ENCODE measurements at places on chromosomes 6 and 20. TPM values are rescaled to one million over a fixed set of nuclear protein-coding genes. Genes with fewer than 3 reads are reported as not detected.

DNA sequence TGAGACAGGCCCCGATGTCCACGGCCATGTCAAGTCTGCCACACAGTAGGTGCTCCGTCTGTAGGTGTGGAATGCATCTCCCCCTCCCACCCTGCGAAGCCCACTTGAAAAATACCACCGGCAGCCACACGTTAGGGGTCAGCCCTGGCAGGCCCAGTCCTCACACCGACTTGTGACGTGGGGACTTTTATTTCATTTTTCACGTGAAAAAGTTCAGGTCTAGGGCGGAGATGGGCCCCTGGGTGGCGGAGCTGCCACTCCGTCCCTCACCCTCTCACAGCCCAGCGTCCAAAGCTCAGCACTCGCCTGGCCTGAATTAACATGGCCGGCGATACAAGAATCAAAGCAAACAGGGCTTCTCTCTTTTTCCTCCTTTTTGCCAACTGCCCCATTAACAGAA is 3.8 kb upstream of the TUBB1 start:
- DNase-seq, result no peak
- H3K4me1 ChIP-seq, result peaks cover 2% of the 10 kb centered on the region
- H3K27me3 ChIP-seq, result no peaks in the 10 kb centered on the region
- no peaks in the 10 kb centered on the region for H3K36me3 ChIP-seq

GRCh38 chr20:36866164-36866563 is 9.8 kb upstream of the TLDC2 start:
- no peak for DNase-seq
- H3K4me3 ChIP-seq, result no peak overlapping the region
- no peaks in the 10 kb centered on the region for H3K27me3 ChIP-seq
- peaks cover 8% of the 10 kb centered on the region for H3K4me1 ChIP-seq

DNA sequence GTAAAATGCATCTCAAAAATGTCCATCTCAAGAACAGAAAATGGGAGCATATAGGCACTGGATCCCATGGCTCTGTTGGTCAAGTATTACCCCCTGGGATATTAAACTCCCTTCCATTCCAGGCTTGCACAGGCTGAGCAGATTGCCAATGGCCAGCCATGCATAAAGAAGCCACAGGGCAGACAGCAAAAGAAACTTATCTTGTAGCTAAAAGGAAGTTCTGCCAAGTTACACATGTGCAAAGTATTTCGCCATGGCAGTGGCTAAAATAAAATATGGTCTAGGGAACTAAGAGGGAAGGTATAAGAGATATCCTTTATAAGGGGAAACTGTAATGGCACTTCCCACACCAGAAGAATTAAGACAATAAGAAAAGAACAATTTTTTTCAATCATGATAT is 415.6 kb upstream of the BTBD3 start:
- DNase-seq, result no peak
- no peaks in the 10 kb centered on the region for H3K36me3 ChIP-seq
- H3K4me1 ChIP-seq, result no peaks in the 10 kb centered on the region
- no peaks in the 10 kb centered on the region for H3K27me3 ChIP-seq
- H3K4me3 ChIP-seq, result no peak overlapping the region

GRCh38 chr6:137764464-137764863 is 102.6 kb upstream of the TNFAIP3 start:
- no peak overlapping the region for H3K27ac ChIP-seq
- H3K36me3 ChIP-seq, result no peaks in the 10 kb centered on the region
- no peaks in the 10 kb centered on the region for H3K27me3 ChIP-seq

GRCh38 chr20:33653900-33654596 is 8.1 kb upstream of the C20orf144 start:
- no peak overlapping the region for H3K27ac ChIP-seq
- DNase-seq, result no peak
- H3K36me3 ChIP-seq, result peaks cover 12% of the 10 kb centered on the region
- H3K4me1 ChIP-seq, result no peaks in the 10 kb centered on the region

DNA sequence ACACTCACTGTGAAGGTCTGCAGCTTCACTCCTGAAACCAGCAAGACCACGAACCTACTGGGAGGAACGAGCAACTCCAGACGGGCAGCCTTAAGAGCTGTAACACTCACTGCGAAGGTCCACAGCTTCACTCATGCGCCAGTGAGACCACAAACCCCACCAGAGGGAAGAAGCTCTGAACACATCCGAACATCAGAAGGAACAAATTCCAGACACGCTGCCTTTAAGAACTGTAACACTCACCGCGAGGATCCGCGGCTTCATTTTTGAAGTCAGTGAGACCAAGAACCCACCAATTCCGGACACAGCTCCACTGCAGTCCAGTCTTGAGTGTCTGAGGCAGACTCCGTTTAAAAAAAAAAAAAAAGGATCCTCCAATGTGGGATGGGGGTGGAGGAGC is 60.4 kb upstream of the ERVFRD-1 start:
- H3K36me3 ChIP-seq, result no peaks in the 10 kb centered on the region
- H3K4me3 ChIP-seq, result no peak overlapping the region
- H3K27me3 ChIP-seq, result no peaks in the 10 kb centered on the region
- peaks cover 4% of the 10 kb centered on the region for H3K4me1 ChIP-seq

DNA sequence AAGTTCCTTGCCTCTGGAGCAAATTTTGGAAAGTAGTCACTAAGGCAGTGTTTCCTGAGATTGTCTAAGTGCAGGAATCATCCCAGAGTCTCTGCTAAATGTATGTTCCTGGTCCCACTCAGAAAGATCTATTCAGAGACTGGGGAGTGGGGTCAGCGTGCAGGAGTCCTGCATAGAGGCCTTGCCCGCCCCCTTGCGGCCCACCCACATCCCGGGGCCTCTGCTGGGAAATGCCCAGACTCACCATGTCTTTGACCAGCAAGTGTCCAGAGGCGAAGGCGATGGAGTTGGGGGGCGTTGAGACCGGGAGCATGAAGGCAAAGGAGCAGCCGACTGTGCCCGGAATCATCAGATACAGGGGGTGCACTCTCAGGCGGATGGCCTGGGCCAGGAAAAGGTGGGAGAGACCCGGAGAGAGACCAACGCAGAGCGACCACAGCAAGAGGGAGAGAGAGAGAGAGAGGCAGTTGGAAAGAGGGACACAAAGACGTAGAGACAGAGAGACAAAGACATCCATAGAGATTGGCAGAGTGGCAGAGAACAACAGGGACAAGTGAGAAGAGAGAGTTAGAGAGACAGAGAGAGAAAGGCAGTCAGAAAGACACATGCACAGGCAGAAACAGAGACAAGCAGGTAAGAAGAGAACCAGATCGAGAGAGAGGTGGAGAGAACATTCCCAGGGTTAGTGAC is 12.9 kb upstream of the OCSTAMP start:
- H3K27me3 ChIP-seq, result no peaks in the 10 kb centered on the region
- no peaks in the 10 kb centered on the region for H3K4me1 ChIP-seq
- no peak for DNase-seq
- no peak overlapping the region for H3K27ac ChIP-seq
- H3K36me3 ChIP-seq, result no peaks in the 10 kb centered on the region

DNA sequence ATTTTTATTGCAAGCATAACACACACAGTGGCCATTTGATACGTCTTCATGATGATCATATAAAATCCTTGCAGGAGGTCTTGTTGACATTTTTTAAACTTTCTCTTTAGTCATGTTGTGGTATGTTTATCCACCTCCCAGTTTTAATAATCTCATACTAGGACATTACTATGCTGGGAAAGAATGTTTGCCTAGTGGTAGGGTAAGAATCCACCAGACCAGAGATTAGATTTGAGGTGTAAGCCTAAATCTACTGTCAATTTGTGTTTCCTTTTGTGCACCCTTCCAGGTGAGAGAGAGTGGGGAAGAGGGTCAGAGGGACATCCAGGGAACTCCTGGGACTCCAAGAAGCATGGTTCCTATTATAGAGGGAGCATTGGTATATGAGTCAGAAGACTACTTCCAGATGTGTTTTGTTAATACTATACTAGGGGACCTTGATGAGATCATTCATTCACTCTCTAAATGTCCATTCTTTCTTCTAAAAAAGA is 298.3 kb upstream of the SASH1 start:
- no peak overlapping the region for H3K4me3 ChIP-seq
- H3K27ac ChIP-seq, result no peak overlapping the region
- no peaks in the 10 kb centered on the region for H3K4me1 ChIP-seq
- H3K27me3 ChIP-seq, result no peaks in the 10 kb centered on the region

DNA sequence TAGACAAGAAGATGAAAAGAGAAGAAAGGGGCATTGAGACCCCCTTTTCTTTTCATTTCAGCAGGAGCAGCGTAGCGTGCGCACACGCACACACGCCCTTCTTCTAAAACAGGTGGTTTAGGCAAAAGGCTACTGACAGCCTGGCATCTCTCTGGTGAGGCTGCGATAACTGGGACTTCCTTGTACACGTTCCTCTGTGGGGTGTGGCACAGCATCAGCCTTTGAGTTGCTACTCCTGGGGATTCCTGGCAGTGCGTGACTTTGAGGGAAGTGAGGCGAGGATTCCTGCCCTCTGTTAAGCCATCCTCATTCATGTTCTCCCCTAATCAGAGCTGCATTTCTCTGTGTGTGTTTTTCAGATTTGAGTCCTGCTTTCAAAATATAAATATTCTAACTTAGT is 94.7 kb downstream of the TMEM170B start:
- H3K4me1 ChIP-seq, result no peaks in the 10 kb centered on the region
- DNase-seq, result no peak
- H3K27me3 ChIP-seq, result no peaks in the 10 kb centered on the region
- no peak overlapping the region for H3K4me3 ChIP-seq

DNA sequence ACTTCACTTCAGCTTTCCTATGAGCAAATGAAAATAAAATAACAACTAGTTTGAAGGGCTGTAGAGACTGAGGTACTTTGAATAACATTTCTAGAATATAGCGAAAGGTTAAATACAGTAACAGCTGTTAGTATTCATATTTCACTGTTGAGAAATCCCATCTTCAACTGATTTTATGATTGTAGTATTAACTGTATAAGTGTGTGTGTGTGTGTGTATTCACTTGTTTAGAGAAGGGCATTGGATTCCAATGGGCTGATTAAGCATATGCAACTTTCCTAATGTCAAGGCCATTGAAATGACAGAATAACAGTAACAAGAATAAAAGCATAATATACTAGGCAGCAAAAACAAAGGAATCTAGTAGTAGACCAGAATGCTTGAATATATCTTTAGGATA is 957.5 kb upstream of the EPHA7 start:
- no peak overlapping the region for H3K4me3 ChIP-seq
- no peaks in the 10 kb centered on the region for H3K36me3 ChIP-seq
- no peaks in the 10 kb centered on the region for H3K27me3 ChIP-seq
- no peak for DNase-seq

CRNKL1 gene
- 25.1 TPM for total RNA-seq

SHLD1 gene
- total RNA-seq, result 5.8 TPM

TCF21 gene
- total RNA-seq, result not detected

SLC22A1 gene
- 3.3 TPM for total RNA-seq

SNAP25 gene
- 5.8 TPM for total RNA-seq

ADIG gene
- total RNA-seq, result not detected

Data from A673 (cell line).